ENCODE measurements at places on chromosomes 4 and X.

GRCh38 chr4:11264841-11265240 is 163.9 kb downstream of the HS3ST1 start:
- no peak for DNase-seq

GRCh38 chr4:150679018-150679764 is 97.2 kb downstream of the MAB21L2 start:
- no peak for DNase-seq

DNA sequence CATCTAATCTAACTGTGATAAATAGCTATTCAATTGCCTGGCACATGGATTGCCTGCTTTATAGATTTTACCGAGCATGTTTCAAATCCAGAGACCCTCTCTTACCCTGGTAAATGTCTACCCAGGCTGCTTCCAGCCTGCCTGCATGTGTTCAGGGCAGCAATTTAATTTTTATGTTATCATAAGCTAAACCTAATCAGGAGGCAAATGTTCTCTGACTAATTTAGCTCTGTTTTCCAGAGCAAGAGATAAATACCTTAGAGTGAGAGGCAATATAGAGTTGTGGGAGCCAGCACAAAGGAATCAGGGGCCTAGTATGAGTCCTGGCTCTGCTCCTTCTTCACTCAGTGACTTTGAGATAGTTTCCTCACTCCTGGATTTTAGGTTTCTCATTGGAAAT is 37.7 kb downstream of the PARM1 start:
- no peak for DNase-seq

GRCh38 chrX:154486052-154486395 is 391 bp downstream of the UBL4A start:
- peak; percentile 38 for DNase-seq

DNA sequence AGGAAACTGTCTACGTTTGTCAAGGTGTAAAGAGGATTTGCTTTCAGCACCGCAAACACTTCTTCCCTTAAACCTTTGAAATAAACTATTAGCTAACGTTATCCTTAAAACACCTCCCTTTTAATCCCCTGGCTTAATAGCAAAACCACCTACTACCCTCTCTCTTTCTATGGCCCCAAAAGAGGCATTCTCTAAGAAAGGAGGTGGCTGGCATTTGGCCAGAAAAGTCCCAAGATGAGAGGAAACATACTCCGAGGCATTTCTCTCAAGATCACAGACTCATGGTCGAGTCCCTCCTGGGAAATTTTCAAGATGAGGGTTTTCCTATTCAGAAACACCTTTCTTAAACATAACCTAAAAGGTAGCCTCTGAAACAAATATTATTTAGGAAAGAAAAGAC is 60.6 kb upstream of the VCX3B start:
- no peak for DNase-seq
